Esophagus squamous epithelium (tissue), 5 donors: ENCODE measurements at places on chromosomes 6 and 20. TPM values are rescaled to one million over a fixed set of nuclear protein-coding genes. Genes with fewer than 3 reads are reported as not detected.

- no peak for DNase-seq
- no peaks in the 10 kb centered on the region for H3K27me3 ChIP-seq
- H3K4me1 ChIP-seq, result no peaks in the 10 kb centered on the region
- H3K27ac ChIP-seq, result no peak overlapping the region
- no peaks in the 10 kb centered on the region for H3K36me3 ChIP-seq
- peak overlapping the region; percentile 1 for H3K4me3 ChIP-seq
Measured at GRCh38 chr20:45445805-45446562, 23.6 kb upstream of the WFDC2 start.

The OOEP gene
- total RNA-seq, result 0.35 TPM

DNA sequence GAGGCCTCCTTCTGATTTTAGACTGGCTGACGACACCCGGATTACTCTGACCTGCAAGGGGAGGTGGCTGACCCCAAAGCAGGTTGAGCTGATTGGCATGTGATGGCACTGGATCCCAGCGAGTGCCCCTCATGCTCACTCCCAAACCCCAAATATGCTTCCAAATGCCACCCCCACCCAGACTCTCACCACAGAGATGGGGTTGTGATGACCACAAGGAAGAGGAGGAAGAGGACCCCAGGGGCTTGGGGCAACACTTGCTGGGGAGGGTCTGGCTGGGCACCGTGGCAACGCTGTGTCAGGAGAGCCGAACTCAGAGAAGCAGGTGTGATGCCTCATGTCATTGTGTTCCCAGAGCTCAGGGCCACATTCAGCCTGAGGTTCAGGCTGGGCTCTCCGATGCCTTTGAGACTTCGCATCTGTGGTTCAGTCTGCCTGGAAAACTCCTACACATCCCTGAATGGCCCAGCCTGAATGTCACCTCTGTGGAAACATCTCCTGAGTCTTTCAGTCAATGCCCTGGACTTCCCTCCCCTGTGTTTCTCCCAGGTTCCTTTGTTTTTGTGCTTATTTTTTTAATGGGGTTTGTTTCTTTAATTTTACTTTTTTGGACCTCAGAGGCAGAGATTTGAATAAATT is 169.1 kb upstream of the PMEPA1 start:
- H3K4me3 ChIP-seq, result no peak overlapping the region
- H3K4me1 ChIP-seq, result no peaks in the 10 kb centered on the region
- H3K27me3 ChIP-seq, result no peaks in the 10 kb centered on the region
- no peaks in the 10 kb centered on the region for H3K36me3 ChIP-seq
- no peak overlapping the region for H3K27ac ChIP-seq
- no peak for DNase-seq

The ZSWIM3 gene
- 2.8 TPM for total RNA-seq

DNA sequence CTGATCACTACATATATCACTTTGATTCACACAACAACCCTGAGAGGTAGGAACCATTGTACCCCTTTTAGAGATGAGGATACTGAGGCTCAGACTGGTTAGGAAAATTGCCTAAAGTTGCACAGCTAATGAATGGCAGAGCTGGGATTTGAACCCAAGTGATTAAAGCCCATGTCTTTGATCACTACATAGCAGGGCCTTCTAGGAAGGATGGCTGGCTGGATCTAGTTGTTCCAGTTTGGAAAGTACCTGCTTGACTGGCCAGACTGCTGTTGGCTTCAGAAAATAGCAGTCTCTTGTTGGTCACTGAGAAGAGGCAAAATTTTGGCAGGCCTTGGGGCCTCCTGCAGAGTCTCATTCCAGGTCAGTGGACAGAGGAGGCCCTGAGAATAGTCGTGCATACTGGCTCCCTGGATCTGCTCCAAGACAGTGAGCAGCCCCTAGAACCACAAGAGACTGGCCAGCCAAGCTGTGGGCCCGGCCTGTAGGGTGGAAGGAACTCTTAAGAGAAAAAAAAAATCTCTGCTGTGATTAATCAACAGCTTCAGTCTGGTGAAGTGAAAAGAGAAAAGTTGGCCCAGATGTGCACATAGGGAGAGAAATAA is 17.5 kb downstream of the PPARD start:
- H3K36me3 ChIP-seq, result no peaks in the 10 kb centered on the region
- H3K27me3 ChIP-seq, result no peaks in the 10 kb centered on the region
- H3K4me3 ChIP-seq, result no peak overlapping the region
- DNase-seq, result no peak

DNA sequence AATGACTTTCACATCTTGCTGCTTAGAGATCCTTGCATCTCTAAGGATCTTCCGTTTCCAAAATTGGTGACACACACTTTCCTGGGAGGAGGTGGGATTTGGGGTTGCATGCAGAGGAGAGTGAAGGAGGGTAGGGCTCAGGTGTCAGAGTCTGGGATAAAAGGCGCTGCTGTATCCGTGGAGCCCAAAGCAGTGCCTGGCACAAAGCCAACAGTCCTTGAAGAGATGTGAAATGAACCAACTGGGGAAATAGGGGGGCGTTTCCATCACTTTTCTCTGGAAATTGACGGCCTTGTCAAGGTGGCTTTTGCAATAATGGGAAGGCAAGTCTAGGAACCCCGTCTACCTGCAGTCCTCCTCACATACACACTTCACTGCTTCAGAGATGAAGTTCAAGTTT is 59.5 kb upstream of the NELFCD start:
- no peaks in the 10 kb centered on the region for H3K36me3 ChIP-seq
- no peak for DNase-seq
- H3K27ac ChIP-seq, result no peak overlapping the region
- no peaks in the 10 kb centered on the region for H3K27me3 ChIP-seq

DNA sequence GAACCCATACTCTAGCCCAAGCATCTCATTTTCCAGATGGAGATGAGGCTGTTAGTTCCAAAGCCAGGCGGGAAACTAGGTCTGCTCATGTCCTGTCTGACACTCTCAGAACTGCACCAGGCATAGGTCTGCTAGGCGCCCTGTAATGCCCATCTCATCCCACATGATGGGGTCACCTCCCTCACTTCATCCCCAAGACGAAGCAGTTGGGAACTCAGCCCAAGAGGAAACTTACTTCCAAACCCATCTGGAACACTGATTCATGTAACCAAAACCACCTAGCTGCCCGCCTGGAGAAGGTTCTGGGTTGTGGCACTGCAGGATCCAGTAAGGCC is 119.4 kb upstream of the PRND start:
- no peaks in the 10 kb centered on the region for H3K4me1 ChIP-seq
- no peak for DNase-seq
- H3K36me3 ChIP-seq, result no peaks in the 10 kb centered on the region
- no peak overlapping the region for H3K4me3 ChIP-seq

GRCh38 chr6:161141173-161141572 is 132.7 kb downstream of the AGPAT4 start:
- H3K36me3 ChIP-seq, result no peaks in the 10 kb centered on the region
- H3K27ac ChIP-seq, result no peak overlapping the region
- H3K4me3 ChIP-seq, result no peak overlapping the region
- DNase-seq, result no peak
- peaks cover 25% of the 10 kb centered on the region for H3K4me1 ChIP-seq
- H3K27me3 ChIP-seq, result no peaks in the 10 kb centered on the region

- H3K4me3 ChIP-seq, result no peak overlapping the region
- no peak overlapping the region for H3K27ac ChIP-seq
- no peak for DNase-seq
- H3K4me1 ChIP-seq, result no peaks in the 10 kb centered on the region
- H3K36me3 ChIP-seq, result peaks cover 98% of the 10 kb centered on the region
- no peaks in the 10 kb centered on the region for H3K27me3 ChIP-seq
Measured at GRCh38 chr6:148521586-148521985, 178.9 kb downstream of the SASH1 start.

- H3K27me3 ChIP-seq, result no peaks in the 10 kb centered on the region
- peaks cover 37% of the 10 kb centered on the region for H3K36me3 ChIP-seq
- peaks cover 17% of the 10 kb centered on the region for H3K4me1 ChIP-seq
- H3K4me3 ChIP-seq, result peak overlapping the region; percentile 81
- peak overlapping the region; percentile 83 for H3K27ac ChIP-seq
- peak; percentile 44 for DNase-seq
Measured at GRCh38 chr20:3045042-3045815, 623 bp upstream of the MRPS26 start.

- no peaks in the 10 kb centered on the region for H3K36me3 ChIP-seq
- H3K27me3 ChIP-seq, result no peaks in the 10 kb centered on the region
- no peak for DNase-seq
- peaks cover 100% of the 10 kb centered on the region for H3K4me1 ChIP-seq
- no peak overlapping the region for H3K4me3 ChIP-seq
Measured at GRCh38 chr6:35600659-35601125, 88.0 kb upstream of the TULP1 start.

GRCh38 chr6:124254941-124255685 is 451.4 kb downstream of the NKAIN2 start:
- no peak overlapping the region for H3K27ac ChIP-seq
- no peaks in the 10 kb centered on the region for H3K4me1 ChIP-seq
- H3K27me3 ChIP-seq, result no peaks in the 10 kb centered on the region
- no peak overlapping the region for H3K4me3 ChIP-seq

DNA sequence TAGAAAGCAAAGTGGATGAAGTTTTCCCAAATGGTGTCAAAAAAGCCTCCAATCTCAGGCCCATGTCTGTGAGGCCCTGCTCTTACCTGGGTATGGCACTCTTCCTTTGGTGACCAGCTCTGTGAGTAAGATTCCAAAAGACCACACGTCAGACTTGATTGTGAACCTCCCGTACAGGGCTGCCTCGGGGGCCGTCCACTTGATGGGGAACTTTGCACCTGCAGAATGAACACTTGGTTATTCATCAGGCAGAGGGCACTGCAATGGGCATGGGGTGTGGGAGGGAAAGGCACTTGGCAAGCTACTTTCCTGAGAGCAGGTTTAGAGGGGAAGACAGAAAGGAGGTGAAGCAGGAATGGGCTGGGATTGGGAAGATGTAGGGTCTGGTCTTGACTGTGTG is 68.7 kb upstream of the TRAF3IP2 start:
- no peak overlapping the region for H3K27ac ChIP-seq
- H3K4me1 ChIP-seq, result no peaks in the 10 kb centered on the region
- H3K4me3 ChIP-seq, result no peak overlapping the region
- DNase-seq, result no peak
- H3K36me3 ChIP-seq, result peaks cover 44% of the 10 kb centered on the region
